Breast epithelium (tissue), 4 donors: ENCODE measurements at places on chromosomes 7 and 10.

DNA sequence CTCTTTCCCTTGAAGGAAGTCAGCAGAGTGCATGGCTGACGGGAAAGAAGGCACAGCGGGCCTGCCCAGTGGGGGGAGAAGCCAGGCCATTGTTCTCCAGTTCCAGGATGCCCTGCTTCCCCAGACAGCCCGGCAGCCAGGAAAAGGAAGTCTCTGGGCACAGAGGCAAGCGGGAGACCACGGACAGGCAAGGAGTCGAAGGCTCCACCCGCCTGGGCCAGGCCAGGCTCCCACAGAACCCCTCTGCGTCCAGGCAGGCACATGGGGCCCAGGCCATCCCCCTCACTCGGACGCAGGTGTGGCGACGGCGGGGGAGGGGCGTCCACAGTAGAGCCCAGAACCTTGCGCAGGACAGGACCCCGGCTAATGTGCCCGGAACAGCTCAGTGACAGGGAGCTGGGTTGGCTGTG is 8.7 kb downstream of the GPR146 start:
- no peak for DNase-seq

DNA sequence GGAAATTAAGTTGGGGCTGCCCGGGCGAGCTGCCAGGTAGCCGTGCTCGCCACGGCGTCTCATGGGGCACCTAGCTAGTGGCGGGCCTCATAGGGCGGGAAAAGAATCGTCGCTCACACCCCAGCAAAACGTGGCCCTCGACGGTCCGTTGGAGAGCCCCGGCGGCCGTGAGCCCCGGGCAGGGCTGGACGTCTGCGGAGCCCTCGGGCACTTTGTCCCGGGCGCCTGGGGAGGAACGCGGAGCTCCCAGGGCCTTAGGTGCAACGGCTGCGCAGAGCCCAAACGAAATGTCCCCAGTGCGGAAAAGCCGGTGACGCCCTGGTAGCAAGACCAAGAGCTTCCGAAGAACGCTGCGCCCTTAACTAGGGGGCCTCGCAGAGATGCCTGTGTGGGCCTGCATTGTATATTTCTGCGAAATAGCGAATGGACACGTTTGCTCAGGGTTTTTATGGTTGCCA is 866 bp upstream of the SFMBT2 start:
- DNase-seq: no peak

GRCh38 chr10:12909836-12910185 is 91.7 kb downstream of the CCDC3 start:
- DNase-seq: no peak

- DNase-seq: no peak
Observed at GRCh38 chr7:27897001-27897400, 157.0 kb downstream of the TAX1BP1 start.

GRCh38 chr10:121751191-121751760 is 153.0 kb upstream of the FGFR2 start:
- DNase-seq: no peak

DNA sequence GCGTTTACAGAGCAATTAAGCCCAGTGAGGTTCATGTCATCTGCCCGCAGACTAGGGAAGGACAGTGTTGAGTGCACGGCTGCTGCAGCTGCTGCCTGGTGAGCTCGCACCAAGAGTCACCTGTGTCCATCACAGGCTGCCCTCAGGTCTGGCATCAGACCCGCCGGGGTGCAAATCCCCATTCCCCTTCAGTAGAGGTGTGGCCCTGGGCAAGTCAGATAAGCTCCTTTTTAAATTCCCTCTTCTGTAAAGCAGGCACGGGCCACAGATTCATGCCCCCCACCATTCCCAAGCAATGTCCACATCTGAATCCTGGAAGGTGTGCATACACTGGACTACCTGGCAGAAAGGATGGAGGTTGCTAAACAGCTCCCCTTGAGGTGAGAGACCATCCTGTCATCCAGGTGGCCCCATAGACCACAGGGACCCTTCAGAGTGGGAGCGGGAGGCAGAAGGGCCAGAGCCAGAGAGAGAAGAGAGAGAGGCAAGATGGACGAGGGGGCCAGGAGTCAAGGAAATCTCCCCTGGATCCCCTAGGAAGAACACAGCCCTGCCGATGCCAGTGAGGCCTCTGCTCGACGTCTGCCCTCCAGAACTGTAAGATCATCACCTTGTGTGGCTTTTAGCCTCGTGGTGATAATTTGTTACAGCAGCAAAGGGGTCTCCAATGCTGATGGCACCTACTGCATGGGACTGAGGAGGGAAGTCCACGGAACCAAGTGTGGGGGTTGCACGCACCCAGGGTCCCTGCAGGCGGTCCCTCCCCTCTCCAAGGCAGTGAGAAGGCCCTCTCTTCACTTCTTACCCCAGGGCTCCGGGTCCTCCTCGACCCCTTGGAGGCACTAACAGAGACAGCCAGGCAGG is 168.8 kb downstream of the TCERG1L start:
- DNase-seq: peak; percentile 14

- DNase-seq: no peak
Observed at GRCh38 chr10:3566627-3567026, 218.4 kb downstream of the KLF6 start.

DNA sequence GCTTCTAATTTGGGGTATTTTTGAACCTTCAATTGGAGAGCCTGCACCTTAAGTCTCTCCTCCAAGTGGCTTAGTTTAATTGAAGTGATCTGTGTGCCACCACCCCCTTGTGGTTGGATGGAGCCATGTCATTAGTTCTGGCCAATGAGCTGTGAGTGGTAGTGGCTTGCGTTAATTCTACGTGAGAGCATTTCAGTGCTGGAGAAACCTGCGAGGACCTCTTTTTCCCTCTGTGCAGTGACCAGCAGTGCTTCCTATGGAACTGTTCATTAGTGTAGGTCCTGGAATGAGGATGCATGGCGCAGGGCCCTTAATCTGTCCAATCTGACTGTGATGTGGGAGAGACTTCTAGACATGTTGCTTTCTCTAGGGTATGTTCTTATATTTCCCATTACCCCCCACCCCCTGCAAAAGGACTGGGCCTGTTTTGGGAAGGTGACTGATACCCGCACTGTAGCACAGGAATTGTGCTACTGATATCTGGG is 3.8 kb downstream of the HILPDA start:
- DNase-seq: peak; percentile 63

DNA sequence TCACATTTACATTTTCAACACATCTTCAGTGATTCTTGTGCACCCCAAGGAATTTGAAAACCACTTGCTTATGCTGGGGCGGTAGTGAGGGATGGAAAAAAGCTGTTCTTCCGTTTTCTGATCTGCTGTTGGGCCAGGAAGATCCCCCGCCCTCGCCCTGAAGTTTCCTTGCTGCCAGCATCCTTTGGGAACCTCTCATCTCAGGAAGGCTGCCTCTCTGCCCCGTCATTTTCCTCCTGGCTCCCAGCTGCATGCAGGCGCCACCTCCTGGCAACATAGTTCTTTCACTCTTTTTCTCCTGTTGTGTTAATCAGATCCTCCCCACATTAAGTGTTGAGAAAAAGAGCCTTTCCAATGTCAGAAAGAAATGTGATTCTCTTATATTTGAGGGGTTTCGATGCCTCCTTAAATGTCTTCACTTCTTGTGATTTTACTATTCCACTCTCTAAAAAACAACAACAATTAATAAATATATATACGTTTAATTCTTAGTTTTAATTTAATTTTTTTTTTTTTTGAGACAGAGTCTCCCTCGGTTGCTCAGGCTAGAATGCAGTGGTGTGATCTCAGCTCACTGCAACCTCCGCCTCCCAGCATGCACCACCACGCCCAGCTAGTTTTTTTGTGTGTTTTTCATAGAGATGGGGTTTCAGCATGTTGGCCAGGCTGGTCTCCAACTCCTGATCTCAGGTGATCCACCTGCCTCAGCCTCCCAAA is 122.9 kb downstream of the RALA start:
- peak; percentile 74 for DNase-seq

GRCh38 chr10:100655760-100656421 is 89.5 kb upstream of the PAX2 start:
- no peak for DNase-seq

- DNase-seq: no peak
Observed at GRCh38 chr10:130631142-130632096, 495.2 kb downstream of the GLRX3 start.

- DNase-seq: peak; percentile 68
Observed at GRCh38 chr10:70331486-70332268, 47.9 kb upstream of the NPFFR1 start.

DNA sequence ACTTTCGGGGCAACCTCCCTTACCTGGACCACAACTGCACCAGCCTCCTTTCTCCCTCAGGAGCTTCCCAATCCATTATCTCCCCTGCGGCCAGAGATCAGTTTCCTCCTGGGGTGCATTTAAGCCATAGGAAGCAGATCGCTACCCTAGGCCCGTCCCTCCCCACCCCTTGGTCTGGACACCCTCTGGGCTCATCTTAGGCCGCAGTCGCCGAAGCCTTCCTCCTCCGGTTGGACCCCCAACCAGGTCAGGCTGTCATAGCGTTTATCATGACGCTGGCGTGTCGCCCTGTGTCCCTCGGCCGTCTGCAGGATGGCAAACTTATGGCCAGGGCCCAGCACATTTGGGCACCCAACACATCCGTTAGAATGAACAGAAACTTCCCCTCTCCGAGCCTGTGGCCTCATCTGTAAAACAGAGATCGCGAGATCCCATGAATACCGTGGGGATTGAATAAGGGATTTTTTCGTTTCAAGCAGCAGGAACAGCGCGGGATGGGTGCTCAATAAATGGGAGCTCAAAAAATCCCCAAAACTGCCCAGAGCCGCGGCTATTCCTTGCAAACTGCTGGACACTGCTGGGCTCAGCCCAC is 669 bp upstream of the AP5Z1 start:
- DNase-seq: no peak

- no peak for DNase-seq
Observed at GRCh38 chr10:110456523-110457091, 41.1 kb upstream of the DUSP5 start.

DNA sequence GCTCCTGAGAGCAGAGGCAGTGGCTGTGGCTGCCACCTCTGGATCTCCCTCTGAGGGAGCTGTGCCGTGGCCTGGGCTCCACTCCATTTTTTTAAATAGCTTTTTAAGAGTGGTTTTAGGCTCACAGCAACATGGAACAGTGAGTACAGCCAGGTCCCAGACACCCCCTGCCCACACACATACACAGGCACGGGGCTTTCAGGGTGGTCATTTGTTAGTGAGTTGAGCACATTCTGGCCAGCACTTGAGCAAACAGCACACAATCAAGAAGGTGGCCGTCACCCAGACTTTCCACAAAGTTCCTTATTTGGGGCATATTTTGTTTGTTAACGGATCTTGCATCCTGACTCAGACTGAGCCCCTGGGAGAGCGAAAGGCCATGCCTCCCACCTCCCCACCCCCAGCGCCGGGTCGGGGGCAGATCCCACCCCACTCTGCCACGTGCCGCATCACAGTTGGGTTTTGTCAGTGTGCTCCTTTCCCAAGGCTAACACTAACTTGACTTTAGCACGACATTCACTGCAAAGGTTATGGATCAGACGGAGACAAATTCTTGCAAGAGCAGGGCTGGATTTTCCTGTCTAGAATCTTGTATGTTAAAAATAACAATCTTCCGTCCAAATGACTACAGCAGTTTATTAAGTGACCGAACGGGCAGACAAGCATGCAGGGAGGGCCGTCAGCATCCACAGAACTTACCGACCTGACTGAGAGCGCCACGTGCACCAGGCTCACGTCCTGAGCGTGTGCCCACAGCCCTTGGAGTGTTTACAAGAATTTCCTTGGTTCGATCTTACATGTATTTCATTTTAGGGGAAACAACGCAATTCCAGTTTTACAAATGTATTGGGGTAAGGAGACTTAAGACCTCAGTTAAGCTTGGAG is 156.5 kb upstream of the NPS start:
- DNase-seq: peak; percentile 19

DNA sequence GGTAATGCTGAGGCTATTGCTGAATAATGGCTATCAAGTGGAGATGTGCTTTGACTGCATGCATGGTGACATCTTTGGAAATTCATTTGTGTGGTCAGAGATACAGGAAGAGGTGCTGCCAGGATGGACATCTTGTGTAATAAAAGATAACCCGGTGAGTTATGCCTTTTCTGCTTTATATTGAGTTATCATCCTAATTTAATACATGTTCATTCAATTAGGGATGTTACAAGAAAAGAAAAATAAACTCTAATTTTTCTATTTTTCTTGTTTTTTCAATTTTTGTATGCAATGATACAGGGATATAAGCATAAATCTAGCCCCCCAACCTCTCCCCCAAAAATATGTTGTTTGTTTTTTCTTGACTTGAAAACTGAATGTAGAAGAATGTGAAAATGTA is 26.4 kb upstream of the LMOD2 start:
- DNase-seq: no peak

GRCh38 chr7:50662996-50663395 is 97.8 kb upstream of the DDC start:
- no peak for DNase-seq

GRCh38 chr7:120353171-120353570 is 80.2 kb downstream of the KCND2 start:
- no peak for DNase-seq

DNA sequence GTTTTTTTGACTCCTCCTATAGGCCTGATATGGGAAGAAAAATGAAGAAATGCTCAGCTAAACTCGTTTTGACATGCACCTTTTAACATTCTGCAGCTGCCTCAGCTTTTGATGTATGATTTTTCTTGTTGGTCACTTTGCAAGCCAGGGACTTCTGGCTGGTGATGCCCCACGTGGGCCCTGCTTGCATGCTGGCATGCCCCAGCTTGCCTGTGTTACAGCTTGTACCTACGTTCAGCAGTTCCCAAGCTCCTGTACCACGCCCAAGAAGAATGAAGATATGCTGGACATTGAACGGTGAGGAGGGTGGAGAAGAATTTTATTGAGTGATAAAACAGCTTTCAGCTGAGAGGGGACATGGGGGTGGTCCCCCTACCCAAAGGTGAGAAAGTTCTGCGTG is 245.6 kb upstream of the FZD8 start:
- DNase-seq: peak; percentile 60

DNA sequence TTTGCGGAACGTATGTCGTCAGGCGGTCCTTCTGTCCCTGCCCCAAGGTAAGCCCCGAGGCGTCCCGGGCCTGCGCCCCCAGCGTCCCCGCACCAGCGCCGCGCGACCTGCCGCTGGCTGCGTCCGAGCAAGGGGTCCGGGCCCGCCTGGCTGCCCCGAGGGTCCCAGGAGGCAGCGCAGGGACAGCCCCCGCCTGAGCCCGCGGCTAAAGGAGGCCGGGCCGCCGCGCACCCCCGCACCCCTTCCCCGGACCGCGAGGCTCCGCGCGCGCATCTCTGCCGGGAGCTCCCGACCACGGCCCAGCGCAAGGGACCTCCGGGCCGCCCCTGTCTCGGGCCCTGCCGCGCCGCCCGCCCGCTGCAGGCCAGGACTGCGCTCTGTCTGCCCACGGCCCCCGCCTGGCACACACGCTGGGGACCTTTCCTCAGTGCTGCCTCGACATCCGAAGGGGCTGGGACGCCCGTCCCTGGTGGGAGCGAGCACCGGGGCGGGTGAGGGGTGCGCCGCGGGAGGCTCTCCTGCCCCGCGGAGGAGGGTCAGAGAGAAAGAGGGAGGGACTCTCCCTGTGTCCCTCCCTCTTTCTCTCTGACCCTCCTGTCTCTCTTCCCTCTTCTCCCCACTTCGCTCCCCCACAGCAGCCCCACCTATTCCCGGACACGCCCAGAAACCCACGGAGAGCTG is 25.0 kb downstream of the SHH start:
- DNase-seq: no peak
